ENCODE measurements at places on chromosomes 3 and 15.
A peak's percentile ranks its signal among the peaks of the same experiment; 100 is the strongest.

DNA sequence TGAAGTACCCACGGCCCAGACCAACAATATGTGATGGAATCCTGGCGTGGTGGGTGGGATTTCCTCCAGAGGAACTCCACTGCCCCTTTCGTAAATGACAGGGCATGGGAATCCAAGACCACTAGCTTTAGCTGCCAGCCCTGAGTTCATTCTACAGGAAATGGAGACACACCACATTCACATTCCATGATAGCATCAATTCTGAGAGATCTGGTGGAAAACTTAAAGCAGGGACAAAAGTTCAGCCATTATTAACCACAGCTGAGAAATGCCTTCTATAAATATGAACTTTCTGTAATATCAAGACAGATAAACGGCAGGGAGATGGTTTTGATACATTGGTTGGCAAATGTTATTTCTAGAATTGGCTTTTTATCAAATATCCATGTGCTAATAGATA lies 98.2 kb downstream of the FBN1 start:
- DNase-seq: no peak

DNA sequence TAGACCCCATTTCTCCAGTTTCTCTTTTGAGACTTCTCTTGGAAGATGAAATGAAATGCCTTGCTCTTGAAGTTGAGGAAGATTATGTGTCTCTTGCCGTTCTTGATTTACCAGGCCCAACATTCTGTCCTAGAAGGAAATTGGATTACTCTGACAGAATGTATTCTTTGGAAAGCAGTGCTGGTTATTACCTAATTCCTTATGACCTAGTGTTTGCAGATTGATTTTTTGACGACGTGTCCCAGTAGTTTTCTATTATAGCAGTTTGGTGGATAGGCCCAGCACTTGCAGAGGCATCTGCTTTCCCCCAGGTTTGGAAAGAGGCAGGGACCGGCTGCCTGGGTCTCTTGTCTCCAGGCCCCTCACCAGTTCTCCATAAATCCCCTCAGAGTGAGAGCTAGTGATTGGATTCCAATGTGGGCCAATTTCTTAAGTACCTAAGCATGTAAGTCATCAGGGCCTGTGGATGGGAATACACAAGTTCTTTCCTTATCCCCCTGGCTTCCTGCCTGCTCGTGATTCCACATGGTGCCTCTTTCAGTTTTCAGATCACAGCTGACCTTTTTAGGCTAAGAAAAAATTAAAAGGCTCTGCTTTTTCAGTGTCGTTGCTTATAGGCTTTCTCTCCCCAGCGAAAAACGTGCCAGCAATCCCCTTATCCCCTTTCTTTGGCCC lies 50.2 kb downstream of the EPHB3 start:
- DNase-seq: no peak

DNA sequence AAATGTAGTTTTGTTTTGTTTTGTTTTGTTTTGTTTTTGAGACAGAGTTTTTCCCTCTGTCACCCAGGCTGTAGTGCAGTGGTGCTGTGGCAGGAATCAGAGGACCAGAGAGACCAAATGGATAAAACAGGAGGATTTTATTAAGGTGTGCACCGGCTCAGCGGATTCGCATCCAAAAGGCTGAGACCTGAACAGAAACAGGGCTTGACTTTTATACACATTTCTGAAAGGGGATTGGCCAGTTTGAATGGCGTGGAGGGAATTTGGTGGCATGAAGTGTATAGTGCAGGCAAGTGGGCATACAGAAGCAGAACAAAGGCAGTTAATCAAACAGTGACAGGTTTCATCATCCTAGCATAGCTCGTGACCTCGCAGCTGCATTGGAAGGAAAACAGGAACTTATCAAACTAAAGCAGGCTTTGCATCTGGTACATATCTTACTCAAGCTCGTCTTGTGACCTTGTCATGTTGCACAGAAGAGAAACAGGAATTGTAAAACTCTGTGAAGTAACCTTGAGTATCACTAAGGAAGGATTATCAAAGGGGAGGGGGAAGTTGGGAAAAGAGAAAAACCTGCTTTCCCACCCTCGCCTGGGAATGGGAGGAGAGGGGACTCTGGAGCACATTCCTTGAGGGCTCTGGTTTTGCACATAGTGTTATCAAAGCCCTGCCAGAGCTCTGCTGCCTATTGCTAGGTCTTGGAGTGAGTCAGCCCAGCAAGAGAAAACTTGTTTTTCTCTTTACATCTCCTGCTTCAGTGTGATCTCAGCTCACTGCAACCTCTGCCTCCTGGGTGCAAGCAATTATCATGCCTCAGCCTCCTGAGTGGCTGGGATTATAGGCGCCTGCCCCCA lies 38.5 kb downstream of the C3orf62 start:
- peak; percentile 29 for DNase-seq

DNA sequence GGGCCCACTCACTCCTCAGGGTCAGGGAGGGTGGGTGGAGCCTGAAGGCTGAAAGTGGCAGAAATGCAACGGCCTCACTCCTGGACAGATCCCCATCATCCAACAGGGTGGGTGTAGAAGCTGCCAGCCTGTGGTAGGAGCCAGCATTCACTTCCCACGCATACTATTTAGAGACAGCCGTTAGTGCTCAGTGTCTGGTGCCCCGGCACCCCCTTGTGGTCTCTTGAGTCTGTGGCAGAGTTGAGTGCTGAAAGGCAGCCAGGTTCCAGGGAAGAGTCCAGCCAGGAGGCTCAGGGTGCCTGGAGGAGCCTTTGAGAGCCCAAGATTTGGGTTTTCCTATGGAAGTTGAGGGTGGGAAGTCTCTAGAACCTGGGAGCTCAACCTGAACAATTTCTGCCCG lies 2.1 kb upstream of the GNAT1 start:
- DNase-seq: peak; percentile 75

DNA sequence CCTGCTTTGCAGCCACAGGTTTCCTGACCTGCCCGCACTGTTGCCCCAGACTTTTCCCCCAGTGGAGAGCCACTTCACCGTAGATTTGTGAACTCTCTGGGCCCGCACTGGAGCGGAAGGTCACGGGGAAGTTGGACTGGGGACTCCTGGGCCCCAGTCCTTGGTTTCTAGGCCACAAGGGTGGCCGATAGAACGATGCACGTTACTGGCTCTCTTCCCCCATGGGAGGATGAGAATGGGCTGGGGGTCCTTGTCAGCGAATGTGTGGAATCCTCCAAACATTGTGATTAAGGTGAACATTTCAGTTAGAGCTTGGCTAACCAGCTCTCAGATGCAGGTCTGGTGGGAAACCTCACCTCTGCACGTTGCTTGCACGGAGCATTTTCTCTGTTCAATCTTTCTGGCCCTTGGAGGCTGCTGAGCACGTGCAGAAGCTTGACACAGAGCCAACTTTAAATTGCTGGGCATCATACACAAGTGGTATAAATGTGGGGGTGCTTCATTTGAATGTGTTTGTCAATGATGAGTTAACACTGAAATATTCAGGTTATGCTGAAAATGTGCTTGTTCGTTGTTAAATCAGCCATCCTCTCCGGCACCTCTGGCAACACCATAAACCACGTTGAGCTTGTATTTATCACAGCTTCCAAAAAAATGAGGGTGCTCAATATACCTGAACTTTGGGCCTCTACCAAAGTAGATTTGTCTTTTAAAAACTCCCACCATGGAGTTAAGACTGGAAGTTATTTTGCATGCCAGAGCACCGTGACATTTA lies 976 bp downstream of the DIS3L start:
- peak; percentile 66 for DNase-seq

- DNase-seq: no peak
Measured at GRCh38 chr15:50552238-50552637, 5.8 kb upstream of the USP50 start.

DNA sequence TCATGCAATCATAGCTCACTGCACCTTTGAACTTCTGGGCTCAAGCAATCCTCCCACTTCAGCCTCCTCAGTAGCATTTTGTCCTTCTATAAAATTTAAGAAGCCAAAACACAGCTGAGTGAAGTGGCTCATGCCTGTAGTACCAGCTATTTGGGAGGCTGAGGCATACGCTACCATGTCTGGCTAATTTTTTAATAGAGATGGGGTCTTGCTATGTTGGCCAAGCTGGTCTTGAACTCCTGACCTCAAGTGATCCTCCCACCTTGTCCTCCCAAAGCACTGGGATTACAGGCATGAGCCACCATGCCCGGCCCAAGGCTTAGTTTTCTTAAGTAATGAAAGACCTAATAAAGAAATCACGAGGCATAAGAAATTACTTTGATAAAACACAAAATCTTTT lies 14.7 kb upstream of the FNDC3B start:
- DNase-seq: no peak

DNA sequence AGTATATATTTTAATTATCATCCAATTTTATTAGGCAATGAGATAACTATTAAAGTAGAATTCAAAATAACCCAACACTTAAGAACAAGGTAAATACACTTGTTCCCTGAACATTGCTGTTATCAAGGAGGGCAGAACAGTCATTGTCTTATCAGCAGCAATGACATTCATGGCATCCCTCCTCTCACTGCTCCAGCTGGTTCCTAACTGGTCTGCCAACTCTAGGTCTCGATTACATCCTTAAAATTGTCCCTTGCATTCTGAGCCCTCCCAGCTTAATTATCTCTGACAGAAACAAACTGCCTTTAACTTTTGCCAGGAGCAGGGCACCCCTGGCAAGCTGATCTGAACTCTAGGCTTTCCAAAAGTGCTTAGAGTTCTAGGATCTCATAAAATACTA lies 14.0 kb upstream of the DYNC1LI1 start:
- DNase-seq: no peak

GRCh38 chr3:31962801-31963205 lies 18.3 kb downstream of the OSBPL10 start:
- no peak for DNase-seq

GRCh38 chr3:190534986-190535385 lies 21.1 kb downstream of the IL1RAP start:
- DNase-seq: no peak

Data from colonic mucosa (tissue), 4 donors.